Bronchial epithelial cell (primary cell): ENCODE measurements at places on chromosomes 6 and 20.

DNA sequence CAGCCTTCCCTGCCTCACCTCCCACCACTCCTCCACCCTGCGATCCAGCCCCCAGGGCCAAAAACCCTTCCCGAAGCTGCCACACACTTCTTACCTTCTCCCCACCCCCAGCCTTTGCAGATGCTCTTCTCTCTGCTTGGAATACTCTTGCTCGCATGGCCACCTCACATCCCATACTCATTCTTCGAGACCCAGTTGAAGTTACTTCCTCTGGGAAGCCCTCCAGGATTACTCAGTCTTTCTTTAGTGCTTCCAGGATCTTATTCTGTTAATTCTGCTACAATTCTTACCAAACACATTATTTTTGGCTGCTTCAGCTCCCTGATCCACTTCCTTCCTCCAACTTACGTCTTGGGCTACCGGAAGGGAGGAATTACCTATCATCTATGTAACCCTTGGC lies 54.3 kb downstream of the CD40 start:
- DNase-seq = no peak

- peak; percentile 93 for DNase-seq
Measured at GRCh38 chr20:63980317-63980805, 571 bp upstream of the PRPF6 start.

DNA sequence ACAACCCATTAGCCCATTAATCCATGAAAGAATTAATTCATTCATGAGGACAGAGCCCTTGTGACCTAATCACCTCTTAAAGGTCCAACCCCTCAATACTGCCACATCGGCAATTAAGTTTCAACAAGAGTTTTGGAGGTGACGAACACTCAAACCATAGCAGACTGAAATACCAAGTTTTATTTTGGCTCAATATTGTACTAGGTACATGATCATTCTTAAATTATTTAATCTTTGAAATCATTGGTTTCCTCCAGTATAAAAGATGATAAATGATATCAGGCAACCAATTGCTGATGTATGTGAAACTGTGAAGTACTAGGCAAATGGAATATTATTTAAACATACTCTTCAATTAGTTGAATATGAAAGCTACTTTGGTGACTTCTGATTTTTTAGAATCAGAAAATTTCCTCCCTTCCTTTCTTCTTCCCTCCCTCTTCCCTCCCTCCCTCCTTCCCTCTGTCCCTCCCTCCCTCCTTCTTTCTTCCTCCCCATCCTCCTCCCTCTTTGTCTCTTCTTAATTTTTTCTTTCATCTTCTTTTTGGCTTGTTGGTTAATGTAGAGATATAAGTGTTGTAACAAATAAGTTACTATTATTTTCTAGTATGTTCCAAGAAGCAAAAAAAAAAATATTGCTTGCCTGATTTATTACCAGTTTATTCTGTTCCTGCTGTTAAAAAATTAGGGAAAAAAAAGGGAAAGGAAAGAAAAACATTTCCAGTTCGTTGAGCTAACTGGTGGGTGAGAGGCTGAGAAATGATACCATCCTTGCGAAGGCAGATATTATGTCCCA lies 233.9 kb upstream of the ZNF217 start:
- DNase-seq = no peak

- peak; percentile 53 for DNase-seq
Measured at GRCh38 chr20:25453035-25453810, 45.8 kb downstream of the GINS1 start.

DNA sequence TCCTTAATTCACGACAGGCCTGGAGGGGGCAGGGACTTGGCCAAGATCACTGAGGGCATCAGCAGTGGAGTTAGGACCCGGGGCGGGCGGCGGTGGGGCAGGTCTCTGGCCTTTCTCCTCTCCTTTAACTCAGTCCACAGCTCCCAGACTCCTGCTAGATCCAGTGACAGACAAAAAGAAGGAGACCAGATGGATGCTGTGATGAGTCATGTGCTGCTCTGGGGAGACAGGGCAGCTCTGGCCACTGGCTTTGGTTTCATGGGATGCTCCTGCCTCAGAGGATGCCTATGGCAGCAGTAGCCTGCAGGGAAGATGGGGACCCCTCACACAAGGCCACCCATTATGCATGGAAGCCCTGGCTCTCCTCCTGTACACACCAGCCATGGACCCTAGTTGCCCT lies 20.5 kb downstream of the EPB41L1 start:
- no peak for DNase-seq

DNA sequence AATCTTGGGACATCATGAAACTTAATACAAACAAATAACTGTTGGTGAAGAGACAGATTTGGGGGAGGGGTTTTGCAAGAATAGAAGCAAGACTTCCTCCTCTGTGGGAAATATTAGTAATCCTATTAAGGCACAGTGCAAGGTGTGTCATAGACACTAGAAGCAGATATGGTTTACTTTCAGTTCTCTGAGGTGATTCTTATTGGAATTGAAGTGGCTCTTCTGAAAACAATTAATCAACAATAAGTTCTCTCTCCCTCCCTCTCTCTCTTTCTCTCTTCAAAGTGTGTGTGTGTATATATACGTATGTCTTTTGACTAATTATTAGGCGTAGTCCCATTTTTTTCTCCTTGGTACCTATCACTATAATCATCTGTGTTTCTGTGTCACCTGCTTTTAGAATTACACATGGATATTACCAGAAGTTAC lies 99.8 kb downstream of the HIVEP2 start:
- no peak for DNase-seq

DNA sequence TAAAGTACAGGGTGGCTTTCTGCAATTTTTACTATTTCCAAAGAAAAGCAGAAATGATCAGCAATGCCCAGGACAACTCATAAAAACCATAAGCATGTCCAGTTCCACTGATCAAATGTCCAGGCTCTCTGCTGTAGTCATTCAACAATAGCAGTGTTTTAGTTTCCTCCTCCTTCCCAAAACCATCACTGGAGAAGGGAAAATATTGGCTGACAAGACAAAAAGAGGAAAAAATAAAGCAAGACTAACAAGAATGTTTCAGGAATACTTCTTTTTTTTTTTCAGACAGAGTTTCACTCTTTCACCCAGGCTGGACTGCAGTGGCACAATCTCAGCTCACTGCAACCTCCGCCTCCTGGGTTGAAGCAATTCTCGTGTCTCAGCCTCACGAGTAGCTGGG lies 2.2 kb downstream of the UQCC1 start:
- DNase-seq = no peak

GRCh38 chr6:163793011-163793983 lies 378.8 kb downstream of the QKI start:
- peak; percentile 87 for DNase-seq

DNA sequence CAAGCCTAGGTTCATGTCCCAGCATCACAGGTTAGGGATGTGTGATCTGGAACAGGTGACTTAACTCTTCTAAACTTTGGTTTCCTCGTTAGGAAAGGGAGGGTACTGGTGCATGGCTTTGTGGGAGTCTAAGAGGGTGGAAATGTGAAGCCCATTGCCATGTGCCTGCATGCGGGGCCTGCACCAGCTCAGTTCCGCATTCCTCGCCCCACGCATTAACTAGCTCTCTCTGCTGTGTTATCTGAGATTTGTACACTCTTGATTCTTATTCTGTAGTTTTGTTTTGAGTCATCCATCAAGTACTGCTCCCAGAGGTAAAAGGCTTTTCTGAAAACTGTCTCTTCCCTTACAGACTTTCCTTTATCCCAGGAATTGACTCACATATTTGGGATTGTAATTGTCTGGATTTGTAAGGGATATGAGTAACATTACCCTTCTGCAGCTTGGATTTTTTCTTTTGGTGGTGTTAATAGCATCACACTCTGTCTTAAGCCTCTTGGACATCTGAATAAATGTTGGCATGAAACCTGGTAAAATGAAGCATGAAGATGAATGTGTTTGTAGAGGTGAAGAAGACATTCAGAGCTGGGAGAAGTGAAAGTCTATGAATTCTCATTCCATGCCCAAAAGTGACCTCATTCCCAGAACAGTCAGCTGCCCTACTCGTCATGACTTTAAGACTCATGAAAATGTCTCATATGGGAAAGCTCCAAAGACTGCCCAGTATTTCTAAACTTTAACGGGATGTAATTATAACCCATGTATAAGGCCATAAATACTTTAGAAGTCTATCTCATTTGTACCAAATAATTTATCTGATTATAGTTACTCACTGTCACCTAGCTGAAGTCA lies 357.3 kb downstream of the FOXA2 start:
- peak; percentile 32 for DNase-seq

DNA sequence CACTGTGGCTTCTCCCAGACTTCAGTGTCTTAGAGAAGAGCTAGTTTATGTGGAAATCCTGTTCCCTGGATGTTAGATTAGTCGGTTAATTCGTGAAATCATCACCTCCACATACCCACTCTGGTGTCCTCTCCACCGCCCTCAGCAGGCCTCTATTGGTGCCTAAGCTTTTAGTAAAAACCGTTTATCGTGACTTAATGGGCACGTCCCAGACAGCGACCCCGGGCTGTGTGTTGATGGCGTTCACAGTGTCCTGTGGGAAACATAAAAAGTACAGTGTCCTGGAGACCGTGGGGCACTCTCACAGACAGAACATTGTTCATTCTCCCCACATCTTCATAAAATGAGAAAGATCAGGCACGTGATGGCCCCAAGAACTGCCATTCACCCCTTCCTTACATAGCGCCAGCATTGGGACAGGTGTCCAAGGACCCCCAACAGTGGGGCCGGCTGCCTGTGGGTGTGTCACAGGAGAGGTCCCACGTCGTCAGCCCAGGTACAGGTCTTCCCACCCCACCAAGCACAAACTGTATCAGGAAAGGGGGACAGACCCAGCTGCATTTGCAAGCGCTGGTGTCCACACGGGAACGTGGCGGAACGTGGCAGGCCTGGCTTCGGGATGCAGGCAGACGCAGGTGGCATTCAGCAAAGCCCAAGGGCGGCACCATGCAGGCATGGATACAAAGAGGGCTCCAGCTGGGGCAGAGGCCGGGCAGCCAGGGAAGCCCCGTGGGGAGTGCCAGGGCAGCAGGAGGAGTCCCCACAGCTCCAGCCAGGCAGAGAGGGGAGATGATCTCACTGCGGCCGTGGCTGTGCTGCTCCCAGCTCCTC lies 237.7 kb downstream of the DLL1 start:
- DNase-seq = no peak

- peak; percentile 67 for DNase-seq
Measured at GRCh38 chr20:45358282-45359068, 4.5 kb upstream of the SYS1 start.

- DNase-seq = peak; percentile 93
Measured at GRCh38 chr6:109229536-109229935, 134.2 kb downstream of the CEP57L1 start.
